ENCODE measurements at places on chromosomes 5 and 9.

GRCh38 chr9:124482431-124483031 lies 24.7 kb downstream of the NR5A1 start:
- no peak for DNase-seq

DNA sequence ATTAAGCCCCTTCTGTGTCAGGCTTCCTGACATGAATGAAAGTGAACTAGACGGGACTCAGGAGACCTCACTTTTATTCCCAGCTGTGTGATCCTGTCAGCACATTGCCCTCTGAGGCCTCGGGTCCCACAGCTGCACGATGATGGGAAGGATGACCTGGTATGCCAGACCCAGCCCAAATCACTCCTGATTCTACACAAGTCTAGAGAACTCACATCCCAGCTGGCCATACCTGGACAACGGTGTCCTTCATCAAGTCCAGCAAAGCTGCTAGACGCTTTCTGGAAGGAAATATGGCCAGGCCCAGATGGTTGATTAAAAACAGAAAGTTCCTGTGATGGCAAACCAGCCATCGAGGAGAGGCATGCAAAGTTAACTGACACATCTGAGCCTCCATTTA lies 118.0 kb upstream of the FSTL4 start:
- DNase-seq, result no peak

- DNase-seq, result no peak
Observed at GRCh38 chr9:19457693-19458009, 48.8 kb downstream of the ACER2 start.

DNA sequence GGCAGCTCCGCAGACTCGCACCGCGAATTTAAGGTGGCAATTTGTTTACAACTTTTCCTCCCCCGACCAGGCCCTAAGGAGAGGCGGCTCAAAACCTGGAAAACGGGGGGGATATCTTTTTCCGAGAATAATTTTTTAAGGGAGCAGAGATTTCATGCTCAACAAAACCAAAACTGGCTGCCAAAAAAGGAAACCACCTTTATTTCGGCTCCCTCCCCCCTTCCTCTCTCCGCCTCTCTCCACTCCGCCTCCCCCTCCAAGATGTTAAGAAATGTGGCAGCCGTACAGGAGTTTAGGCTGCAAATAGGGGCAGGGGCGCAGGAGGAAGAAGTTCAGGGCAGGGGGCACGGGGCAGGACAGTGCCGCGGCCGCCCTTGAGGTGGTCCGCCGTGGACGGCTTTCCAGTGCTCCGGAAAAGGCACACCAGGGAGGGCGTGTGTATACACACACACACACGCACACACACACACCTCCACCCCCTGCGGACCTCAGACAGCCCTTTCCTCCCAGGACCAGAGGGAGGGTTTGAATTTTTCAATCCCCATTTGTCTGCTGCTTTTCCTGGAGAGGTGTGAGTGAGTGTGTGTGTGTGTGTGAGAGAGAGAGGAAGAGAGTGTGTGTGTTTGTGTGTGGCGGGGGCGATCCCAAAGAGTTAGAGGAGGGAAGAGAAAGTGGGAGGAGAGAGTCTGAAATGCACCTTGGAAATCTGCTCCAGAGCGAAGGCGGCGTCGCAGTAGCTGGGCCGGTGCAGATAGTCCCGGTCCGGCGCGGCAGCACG lies 9.1 kb downstream of the PTCH1 start:
- peak; percentile 38 for DNase-seq

DNA sequence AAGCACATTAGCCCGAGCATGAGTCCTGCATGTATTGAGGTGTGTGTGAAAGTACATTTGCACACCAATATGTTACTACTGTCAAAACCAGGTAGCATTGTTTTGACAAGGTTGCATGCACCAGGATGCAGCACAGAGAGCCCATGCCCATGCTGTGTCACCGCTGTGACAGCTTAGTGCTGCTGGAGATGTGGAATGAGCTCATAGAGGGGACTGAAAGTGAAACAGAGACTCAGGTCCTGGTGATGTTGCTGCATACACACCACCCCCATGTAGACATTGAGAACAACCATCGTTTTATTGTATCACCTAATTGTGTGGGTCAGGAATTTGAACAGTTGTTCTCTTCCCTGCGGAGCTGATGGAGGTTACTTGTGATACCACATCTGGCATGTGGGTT lies 53.0 kb downstream of the GADD45G start:
- no peak for DNase-seq

DNA sequence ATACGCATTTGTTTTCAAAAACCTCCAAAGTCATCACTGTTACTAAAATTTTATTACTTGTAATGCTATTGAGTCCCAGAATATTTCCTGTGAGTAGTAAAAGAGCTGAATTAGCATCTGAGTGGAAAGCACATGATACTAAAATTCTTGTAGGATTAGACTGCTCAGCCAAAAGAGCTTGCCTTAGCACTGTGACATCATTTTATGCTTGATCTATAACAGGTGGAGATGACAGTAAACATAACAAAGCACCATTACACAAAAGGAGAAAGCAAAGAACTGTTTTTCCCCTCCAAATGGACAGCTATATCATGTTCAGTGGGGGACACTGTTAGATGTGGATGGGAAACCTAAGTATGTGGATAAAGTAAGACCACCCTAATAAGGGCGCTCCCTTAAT lies 5.8 kb upstream of the JAK2 start:
- DNase-seq, result no peak

GRCh38 chr5:120615967-120616645 lies 152.0 kb downstream of the PRR16 start:
- DNase-seq, result no peak

- DNase-seq, result peak; percentile 67
Observed at GRCh38 chr5:124738681-124739633, 7.5 kb downstream of the ZNF608 start.

DNA sequence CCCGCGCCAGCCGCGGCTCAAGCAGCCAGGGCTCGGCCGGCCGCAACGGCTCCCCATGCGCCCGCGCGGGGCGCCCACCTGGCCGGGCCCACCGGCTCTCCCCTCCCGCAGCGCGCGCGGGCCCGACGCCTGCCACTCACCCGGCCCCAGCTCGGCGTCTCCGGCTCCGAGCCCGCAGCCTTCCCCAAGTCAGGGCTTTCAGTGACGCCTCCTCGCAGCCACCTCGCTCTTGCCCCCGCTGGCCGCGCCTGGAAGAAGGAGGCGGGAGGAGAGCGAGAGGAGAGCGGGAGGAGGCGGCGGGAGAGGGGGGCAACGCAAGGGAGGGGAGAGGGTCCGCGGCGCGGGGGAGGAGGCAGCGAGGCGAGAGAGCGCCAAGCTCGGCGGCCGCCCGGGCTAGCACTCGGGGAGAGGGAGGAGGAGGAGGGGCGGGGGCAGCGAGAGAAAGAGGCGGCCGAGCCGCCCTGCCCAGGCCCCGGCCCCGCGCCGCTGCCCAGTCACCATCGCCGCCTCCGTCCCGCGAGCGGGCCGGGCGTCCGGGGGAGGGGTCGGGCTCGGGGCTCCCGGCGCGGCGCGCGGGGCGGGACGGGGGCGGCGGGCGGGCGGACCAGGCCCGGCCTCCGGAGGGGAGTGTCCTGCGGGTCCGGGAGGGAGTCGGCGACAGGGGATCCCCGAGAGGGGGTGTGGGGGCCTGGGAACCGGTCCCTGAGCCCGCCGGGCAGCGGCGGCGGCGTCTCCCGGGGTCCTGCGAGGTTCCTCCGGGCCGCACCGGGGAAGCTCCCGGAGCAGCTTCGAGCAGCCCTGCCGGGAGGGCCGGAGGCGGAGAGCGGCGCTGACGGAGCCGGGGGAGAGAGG lies at the start of gene LHFPL2:
TSS of gene LHFPL2 (minus strand) at position 414 of the 852 bp plus-strand sequence. CDS start 138,559 bp downstream, outside the sequence.
- DNase-seq, result peak; percentile 47

- peak; percentile 56 for DNase-seq
Observed at GRCh38 chr5:142922223-142922952, 152.2 kb downstream of the ARHGAP26 start.

DNA sequence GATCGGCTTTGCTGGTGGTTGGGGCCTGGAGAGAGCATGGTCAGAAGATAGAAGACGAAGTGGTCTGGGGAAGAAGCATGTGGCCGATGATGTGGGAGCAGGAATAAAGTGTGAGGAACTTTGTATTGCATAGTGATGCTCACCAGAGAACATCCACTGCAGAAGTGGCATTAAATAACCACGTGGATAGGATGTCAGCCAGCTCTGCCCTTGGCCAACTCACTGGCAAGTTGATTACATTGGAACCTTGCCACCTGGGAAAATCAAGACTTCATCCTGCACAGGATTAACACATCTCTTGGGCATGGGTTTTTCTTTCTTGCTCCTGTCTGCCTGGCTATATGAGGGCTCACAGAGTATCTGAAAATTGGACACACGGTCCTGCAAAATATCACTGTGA lies 217.4 kb downstream of the DMRT2 start:
- no peak for DNase-seq

- DNase-seq, result no peak
Observed at GRCh38 chr9:4838189-4838546, 45.4 kb downstream of the RCL1 start.

- no peak for DNase-seq
Observed at GRCh38 chr9:86176468-86176867, 77.1 kb upstream of the GOLM1 start.

GRCh38 chr9:101673642-101674041 lies 64.8 kb downstream of the GRIN3A start:
- DNase-seq, result no peak

DNA sequence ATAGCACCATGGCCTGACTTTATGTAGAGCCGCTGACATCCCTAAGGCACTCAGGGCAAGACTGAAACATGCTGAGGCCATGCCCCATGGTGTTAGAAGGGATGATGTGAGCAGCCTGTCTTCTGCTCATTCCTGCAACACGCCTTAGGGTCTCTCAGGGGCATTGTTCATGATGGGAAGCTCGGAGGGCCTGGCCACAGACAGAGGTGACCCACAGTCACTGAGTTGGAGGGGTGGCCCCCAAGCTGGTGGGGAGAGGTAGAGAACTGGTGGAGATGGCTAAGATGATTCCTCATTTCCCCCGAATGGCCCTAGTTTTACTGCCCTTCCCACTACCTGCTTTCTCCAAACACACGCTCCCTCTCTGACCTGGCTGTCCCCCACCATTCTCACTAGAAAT lies 135.2 kb downstream of the BARX1 start:
- no peak for DNase-seq

DNA sequence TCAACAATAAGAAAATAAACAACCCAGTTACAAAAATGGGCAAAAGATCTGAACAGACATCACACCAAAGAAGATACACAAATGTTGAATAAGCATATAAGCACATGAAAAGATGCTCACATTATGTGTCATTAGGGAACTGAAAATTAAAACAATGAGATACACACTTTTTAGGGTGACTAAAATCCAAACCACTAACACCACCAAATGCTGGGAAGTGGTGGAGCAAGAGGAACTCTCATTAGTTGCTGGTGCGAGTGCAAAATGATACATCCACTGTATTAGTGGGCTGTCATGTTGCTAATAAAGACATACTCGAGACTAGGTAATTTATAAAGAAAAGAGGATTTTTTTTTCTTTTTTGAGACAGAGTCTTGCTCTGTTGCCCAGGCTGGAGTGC lies 329.1 kb downstream of the TMEM38B start:
- no peak for DNase-seq

- DNase-seq, result peak; percentile 65
Observed at GRCh38 chr5:176660860-176661641, 13.8 kb downstream of the TSPAN17 start.

GRCh38 chr9:121059998-121060636 lies 10.0 kb upstream of the C5 start:
- DNase-seq, result peak; percentile 98

- no peak for DNase-seq
Observed at GRCh38 chr5:50653946-50654345, 12.5 kb upstream of the PARP8 start.

DNA sequence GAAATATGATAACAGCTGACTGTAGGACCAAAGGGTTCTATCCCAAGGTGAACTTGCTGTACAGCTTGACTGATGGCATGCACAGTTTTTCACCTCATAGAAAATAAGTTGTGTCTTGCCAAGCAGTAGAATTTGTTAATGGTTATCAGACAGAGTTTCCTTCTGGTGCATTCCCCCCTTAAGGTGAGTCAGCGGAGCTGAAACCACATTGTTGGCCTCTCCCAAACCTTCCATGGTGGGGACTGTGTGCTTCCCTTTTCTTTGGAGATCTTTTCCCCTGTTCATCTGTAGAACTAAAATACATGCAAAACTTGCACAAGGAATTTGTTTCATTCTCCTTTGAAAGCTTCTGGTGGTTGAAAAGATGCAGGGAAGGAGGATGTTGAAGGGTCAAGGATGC lies 179.8 kb downstream of the FGF1 start:
- no peak for DNase-seq

DNA sequence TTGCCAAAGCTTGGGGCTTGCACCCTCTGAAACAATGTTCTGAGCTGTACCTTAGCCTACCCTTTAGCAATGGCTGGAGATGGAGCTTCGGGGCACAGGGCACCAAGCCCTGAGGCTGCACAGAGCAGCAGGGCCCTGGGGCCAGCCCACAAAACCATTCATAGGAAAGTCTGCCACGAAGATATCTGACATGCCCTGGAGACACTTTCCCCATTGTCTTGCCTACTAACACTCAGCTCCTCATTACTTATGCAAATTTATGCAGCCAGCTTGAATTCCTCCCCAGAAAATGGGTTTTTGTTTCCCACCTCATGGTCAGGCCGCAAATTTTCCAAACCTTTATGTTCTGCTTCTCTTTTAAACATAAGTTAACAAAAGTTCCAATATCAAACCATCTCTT lies 105.7 kb downstream of the DTWD2 start:
- DNase-seq, result no peak

DNA sequence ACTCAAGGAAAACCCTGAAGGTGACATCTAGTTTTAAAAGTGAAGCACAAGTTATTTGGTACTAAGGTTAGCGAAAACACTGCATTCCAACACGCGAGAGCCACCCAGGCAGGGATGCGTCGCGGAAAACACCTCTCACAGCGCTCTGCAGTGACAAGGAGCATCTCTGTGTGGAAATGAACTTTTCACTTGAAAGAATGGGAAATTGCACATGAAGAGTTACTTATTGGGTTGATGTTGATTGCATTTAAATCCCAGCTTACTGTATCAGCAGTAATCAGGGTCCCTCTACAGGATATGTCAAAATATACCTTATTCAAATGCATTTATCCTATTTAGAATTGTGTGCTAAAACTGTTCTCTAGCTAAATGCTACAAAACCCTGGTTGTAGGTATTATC lies 144.4 kb downstream of the BNC2 start:
- DNase-seq, result no peak

- DNase-seq, result no peak
Observed at GRCh38 chr5:44875661-44876605, 67.2 kb downstream of the MRPS30 start.

DNA sequence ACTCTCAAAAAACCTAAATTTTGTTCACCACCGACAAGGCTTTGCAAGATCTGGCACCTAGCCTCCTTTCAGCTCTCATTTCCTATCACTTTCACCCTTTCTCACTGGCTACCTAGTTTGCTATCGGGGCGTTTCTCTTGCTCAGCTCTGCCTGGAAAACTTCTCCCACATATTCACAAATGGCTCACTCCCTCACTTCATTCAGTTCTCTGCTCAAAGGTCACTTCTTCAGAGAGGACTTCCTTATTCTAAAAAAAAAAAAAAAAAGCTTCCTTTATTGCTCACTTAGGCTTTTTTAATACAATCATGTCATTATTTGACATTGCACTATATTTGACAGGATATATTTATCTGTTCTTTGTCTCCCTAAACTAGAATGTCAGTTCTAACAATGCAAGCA lies 2.1 kb upstream of the SLC25A46 start:
- no peak for DNase-seq

- no peak for DNase-seq
Observed at GRCh38 chr9:88339317-88339716, 48.9 kb upstream of the SPIN1 start.

GRCh38 chr5:120405286-120405864 lies 58.7 kb upstream of the PRR16 start:
- no peak for DNase-seq
